ENCODE measurements at places on chromosomes 11 and 22. TPM values are rescaled to one million over a fixed set of nuclear protein-coding genes. Genes with fewer than 3 reads are reported as not detected.

DNA sequence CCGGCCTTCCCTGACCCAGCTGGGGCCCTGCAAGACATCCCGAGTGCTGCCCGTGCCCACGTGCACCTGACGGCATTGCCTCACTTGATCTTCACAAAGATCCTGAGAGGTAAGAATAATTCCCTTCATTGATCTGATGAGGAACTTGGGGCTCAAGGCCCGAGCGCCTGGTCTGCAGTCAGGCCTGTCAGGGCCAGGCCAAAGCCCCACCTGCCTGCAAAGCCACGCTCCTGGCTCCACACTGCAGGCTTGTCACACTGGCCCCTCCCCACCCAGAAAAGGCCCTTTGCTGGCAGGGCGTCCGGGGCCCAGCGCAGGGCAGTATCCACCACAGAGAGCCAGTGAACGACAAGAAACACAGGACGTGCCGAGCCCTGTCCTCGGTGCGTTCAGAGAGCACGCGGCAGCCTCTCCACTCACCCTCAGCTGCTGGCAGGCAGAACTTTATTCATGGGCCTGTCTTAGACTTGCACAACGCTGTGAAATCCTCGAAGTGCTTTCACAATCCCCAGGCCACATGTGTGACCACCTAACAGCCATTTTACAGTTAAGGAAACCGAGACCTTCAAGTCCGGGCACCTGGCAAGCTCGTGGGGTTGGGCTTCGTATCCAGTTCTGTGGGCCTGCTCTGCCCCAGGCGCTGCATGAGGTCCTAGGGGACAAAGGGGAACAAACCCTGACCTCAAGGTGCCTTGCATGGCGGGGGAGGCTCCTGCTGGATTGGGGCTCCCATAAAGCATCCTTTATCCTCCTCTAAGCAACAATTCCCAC lies 14.8 kb downstream of the KIAA0930 start:
- DNase-seq = no peak

DNA sequence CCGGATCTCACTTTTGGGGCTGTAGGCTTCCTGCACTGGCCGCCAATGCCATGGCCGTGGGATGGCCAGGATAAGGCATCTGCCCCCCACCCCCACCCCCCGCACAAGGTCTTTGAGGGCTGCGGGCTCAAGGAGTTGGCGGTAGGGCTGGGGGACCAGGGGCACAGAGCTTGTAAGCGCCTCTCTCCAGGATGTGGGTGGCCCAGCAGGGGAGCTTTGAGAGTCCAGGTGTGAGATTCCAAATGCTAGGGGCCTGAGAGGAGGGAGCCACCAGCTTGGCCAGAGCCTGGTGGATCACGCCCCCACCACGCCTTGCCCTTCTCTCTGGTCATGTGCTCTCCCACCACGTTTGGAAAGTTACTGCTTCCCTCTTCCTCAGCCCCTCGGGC lies 5.0 kb downstream of the CD81 start:
- DNase-seq = no peak

DNA sequence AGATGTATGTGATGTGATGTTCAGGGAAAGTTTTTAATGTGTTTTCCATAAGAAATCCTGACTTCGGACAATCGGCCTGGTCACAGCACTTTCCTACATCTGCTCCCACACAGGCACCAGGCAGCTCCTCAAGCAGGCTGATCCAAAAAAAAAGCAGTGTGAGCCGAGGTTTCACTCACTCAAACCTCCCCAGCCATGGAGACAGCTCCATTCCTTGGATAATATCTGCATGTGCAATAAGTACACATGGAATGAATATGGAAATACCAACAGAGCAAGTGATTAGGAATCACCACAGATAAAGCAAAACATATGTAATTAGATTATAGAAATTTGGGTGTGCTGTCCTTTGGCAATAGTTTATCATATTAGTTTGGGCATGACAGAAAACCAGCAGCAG lies 88.8 kb upstream of the API5 start:
- no peak for DNase-seq

- DNase-seq = no peak
These were observed 15.5 kb downstream of the MUC15 start for GRCh38 chr11:26556582-26556981.

DNA sequence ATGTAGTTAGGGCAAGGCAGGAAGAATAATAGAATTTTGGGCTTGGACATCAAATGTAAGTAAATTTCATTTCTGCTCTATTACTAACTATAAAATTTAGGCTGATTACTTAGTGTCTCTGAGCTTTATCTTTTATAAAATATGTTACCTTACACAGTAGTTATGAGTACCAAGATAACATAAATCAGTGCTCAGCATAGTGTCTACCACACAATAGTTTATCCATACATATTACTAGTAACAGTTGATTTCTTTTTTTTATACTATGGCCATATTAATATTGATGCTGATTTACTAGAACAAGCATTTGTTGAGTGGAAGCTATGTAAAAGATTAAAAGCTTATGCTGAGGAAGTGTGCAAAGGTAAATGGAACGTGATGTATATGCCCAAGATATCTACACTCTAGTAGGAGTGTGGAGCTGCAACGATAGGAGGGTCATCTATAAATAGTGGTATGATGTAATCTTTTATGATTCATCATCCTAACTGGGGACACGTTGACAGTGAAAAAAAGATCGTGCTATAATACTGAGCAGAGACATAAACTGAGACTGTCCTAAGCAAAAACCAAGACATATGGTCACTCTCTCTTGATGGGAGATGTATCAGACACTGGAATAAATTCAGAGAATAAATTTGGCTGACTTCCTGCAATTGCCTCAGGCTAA lies 8.7 kb upstream of the SLC5A12 start:
- DNase-seq = no peak

ZBTB16 gene
- total RNA-seq = 0.19 TPM

DNA sequence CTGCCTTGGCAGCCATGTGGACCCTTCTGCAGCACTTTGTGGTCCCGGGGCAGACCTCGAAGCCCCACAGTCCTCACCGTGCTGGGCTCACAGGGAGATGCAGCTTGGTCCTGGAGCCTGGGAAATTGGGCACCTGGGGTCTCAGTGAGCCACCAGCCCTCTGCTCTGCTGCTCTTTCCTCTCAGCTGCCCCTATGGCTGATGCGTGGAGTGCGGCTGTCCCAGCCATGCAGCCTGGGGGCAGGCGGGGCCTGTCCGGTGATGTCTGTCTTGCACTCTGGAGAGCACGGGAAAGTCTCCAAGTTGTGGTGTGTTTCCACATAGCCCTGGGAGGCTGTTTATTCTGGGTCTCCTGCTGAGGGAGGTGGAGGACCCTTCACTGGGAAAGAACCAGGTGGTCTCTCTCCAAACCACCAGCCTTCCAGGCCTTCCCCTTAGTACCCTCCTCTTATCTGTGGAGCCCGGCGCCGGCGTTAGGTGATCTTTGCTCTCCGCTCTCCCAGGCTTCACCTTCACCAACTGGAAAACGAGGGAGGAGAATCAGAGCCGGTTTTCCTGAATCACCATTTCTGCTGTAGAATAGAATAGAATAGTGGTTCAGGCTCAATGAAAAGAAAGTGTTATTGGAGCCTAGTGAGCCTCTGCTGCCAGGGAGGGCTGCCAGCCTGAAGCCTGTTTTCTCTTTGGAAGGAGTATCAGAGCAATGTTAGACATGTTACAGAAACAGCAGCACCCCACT lies 41.2 kb upstream of the GRAMD4 start:
- DNase-seq = no peak

DNA sequence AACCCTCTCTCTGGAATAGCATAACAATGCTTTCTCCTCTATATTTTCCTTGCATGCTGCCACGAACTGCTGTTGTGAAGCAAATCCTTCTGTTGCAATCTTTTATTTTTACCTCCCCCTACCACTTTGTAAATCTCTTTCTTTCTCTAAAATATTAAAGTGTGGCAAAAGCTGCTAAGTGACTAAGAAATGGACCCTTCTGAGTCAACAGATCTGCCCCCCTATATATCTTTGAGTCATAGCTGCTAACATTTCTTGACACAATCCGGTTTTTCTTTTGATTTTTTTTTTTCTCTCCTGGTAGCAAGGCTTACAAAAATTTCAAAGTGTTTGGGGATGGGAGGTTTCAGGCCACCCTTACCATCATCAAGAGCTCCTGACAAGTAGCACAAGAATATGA lies 39.0 kb upstream of the KIRREL3 start:
- no peak for DNase-seq

DNA sequence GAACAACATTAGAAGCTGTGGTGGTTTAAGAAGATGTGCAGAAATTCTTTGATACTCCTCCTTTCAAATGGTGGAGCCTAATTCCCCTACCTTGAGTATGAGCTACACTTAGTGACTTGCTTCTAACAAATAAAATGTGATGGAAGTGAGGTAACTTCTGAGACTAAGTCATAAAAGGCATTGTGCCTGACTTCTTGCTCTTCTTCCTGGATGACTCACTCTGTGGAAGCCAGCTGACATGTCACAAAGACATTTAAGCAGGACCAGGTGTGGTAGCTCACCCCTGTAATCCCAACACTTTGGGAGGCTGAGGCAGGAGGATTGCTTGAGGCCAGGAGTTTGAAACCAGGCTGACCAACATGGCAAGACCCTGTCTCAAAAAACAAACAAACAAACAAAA lies 3.9 kb upstream of the PLA2G3 start:
- no peak for DNase-seq

GRCh38 chr11:86186386-86186785 lies 58.2 kb upstream of the EED start:
- no peak for DNase-seq

SLC22A6 gene
- total RNA-seq = not detected

DNA sequence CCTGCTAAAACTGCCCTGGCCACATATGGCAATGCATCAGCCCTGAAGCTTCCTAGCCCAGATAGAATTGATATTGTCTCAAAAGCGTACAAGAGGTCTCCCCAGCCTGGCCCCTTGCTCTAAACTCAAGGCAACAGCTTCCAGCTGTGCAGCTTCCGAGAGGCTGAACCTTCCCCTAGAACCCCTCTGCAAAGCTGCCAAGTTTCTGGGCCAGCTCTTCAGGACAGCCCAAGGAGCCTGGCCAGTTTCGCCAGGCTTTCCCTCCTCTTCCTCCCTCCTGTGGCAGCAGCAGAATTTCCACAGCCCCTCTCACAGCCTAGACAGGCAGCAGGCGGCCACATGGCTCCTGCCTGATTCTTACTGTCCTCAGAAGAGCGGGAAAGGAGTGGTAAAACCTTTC lies 34.5 kb downstream of the NUMA1 start:
- no peak for DNase-seq

C11orf87 gene
- 0.31 TPM for total RNA-seq

DNA sequence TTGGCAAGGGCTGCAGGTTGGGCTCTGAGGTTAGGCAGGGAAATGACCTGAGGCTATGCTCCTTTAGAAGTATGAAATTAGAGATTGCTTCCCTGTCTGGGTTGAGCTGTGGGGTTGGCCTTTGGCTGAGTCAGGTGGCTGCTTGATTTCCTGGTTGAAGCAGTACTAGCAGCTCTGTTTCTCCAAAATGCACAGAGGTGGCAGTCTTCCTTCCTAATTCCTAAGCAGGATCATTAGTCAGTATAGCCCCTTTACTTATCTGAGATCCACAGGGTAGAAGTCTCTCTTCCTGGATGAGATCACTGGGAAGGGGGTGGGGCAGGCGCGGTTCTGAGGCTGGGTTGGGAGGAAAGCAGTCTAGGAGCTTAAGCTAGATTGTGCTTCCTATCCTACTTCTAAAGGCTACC lies 1917.5 kb downstream of the LRRC4C start:
- peak; percentile 0 for DNase-seq

- DNase-seq = no peak
These were observed 15.0 kb downstream of the EMSY start for GRCh38 chr11:76459846-76460245.

- DNase-seq = no peak
These were observed 29.6 kb upstream of the SNX19 start for GRCh38 chr11:130945896-130946295.

VSIG10L2 gene
- total RNA-seq = not detected

DNA sequence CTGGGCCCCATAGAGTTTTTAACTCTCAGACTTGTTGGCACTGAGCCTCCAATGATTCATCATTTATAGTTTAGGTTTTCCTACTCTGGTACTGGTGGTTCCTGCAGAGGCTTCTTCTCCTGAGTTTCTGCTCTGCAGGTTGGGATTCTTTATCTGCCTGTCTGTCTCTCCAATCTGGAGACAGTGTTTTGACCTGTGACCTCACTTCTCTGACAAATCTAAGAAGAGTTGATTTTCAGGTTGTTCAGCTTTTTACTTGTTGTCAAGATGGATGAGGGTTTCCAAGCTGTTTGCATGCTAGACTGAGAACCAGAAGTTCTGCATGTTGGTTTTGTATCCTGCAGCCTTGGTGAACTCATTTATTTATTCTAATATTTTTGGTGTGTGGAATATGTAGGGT lies 63.9 kb downstream of the JAM3 start:
- DNase-seq = no peak

GRCh38 chr11:115585361-115586024 lies 81.3 kb upstream of the CADM1 start:
- DNase-seq = no peak

DNA sequence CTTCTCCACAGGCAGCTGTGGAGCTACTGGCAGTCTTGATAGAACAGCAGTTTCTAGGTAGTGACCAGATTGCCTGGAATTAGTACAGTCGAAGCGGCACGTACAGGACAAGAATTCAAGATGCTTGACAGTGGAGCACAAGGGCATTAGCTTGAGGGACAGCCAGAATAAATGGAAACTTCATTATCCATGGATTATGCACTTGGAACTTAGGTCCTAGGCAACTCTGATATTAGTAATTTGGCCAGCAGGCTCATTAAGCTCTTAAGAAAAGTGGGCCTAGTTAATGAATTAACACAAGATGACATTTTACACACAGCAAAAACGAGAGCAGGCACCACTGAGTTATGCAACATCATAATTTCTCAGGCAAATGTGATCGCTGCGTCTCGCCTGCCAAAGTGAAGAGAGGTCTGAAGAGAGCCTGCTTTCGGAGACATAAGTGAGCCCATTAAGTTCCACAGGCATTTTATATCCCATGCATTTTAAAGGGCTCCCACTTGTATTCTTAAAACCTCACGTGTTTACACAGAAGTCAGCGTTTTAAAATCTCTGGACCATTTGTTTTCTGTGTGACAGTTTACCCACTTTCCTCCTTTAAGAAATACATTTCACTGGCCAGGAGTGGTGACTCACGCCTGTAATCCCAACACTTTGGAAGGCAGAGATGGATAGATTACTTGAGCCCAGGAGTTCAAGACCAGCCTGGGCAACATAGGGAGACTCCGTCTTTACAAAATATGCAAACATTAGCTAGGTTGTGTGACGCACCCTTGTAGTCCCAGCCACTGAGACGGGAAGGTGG lies 66.2 kb downstream of the COMMD9 start:
- no peak for DNase-seq

ADM2 gene
- 12.8 TPM for total RNA-seq

- DNase-seq = peak; percentile 48
These were observed 6.3 kb upstream of the PIWIL4 start for GRCh38 chr11:94560834-94561233.

GRCh38 chr22:46914481-46914880 lies 152.0 kb downstream of the TBC1D22A start:
- DNase-seq = no peak

GGTLC3 gene
- total RNA-seq = not detected

OR52H1 gene
- 0.28 TPM for total RNA-seq

DNA sequence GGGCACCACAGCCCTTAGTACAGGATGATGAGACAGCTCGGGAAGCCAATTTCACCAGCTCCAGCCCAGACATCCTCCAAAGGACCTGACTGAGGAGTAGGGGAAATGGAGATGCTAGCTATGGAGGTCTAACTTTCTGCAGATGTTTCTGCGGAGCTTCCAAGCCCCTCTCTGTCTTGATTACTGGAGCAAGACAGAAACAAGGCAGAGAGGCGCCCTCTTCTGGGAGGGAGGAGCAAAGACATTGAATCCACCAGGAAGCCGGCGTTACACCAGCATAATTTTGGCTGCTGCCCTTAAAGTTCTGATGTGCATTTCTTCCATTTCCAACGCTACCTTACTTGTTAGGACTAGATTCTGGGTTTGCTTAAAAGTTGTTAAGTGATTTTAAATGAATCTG lies 107.3 kb upstream of the HSD17B12 start:
- DNase-seq = peak; percentile 82

Data from GM23338 (cell line).